Posterior vena cava (tissue), 2 donors: ENCODE measurements at places on chromosomes 16 and 17.

- no peak for DNase-seq
Measured at GRCh38 chr16:86363057-86363490, 147.3 kb upstream of the FOXF1 start.

GRCh38 chr17:603406-604114 is 111.1 kb downstream of the VPS53 start:
- DNase-seq: no peak

GRCh38 chr17:68197091-68197996 is 50.5 kb upstream of the AMZ2 start:
- no peak for DNase-seq

GRCh38 chr17:15290605-15291004 is 25.5 kb upstream of the PMP22 start:
- no peak for DNase-seq

GRCh38 chr17:34610506-34610905 is 31.1 kb downstream of the TMEM132E start:
- DNase-seq: no peak

DNA sequence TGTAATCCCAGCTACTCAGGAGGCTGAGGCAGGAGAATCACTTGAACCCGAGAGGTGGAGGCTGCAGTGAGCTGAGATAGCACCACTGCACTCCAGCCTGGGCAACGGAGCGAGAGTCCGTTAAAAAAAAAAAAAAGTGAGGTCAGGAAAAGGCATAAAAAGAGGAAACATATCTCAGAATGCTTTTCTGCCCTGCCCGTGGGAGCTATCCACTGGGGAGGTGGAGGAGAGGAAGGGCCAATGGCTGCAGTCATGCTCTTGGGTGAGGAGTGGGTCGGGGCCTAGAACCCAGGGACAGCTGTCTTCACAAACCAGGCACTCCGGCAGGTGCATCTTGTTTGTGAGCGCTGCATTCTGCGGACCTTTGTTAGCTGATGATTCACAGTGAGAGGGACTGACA is 60.0 kb upstream of the CDC42EP4 start:
- no peak for DNase-seq

- DNase-seq: peak; percentile 24
Measured at GRCh38 chr17:30961209-30962188, 9.3 kb upstream of the RNF135 start.

GRCh38 chr17:39380144-39380543 is 21.3 kb downstream of the FBXL20 start:
- no peak for DNase-seq

GRCh38 chr16:59295993-59296736 is 562.0 kb upstream of the GOT2 start:
- no peak for DNase-seq

DNA sequence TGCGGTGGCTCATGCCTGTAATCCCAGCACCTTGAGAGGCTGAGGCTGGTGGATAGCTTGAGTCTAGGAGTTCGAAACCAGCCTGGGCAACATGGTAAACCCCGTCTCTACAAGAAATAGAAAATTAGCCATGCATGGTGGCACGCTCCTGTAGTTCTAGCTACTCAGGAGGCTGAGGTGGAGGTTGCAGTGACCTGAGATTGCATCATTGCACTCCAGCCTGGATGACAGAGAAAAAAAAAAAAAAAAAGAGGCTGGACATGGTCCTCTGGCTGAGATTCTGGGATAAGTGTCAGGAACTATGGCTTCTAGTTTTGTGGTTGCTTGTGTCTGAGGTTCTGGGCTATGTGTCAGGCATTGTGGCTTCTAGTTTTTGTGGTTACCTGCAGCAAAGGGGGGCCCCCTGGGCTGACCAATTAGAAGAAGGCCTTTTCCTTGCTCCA is 7.0 kb downstream of the KSR1 start:
- DNase-seq: no peak

GRCh38 chr16:361872-362701 is 8.3 kb downstream of the MRPL28 start:
- peak; percentile 93 for DNase-seq

DNA sequence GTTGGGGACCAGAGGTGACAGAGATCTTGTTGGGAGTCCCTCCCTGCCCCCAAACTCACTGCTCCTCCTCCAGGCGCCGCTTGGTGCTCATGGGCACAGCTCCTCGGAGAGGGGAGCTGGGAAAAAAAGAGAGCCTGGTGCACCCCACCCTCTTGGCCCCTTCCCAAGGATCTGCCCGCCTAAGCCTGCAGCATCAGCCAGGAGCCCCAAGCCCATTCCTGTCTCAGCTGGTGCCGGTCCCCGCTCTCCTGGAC is 400 bp downstream of the HCFC1R1 start:
- peak; percentile 90 for DNase-seq

DNA sequence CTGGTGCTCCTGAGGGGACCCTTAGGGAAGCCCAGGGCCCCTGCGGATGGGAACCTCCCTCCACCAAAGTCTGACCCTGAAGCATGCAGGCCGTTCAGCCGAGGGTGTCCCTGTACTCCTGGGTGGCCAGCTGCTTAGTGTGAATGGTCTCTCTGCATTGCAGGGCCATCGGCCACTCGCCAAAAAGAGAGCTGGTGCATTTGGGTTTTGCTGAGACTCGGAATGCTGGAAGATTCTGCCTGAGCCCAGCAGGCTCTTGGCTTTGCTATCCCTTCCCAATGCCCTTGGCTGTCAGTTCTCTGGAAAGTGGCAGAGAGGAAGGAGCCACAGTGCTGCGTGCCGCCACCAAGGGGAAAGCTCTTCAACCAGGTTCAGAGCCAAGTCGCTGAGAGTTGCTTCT is 2.8 kb downstream of the MEOX1 start:
- no peak for DNase-seq

DNA sequence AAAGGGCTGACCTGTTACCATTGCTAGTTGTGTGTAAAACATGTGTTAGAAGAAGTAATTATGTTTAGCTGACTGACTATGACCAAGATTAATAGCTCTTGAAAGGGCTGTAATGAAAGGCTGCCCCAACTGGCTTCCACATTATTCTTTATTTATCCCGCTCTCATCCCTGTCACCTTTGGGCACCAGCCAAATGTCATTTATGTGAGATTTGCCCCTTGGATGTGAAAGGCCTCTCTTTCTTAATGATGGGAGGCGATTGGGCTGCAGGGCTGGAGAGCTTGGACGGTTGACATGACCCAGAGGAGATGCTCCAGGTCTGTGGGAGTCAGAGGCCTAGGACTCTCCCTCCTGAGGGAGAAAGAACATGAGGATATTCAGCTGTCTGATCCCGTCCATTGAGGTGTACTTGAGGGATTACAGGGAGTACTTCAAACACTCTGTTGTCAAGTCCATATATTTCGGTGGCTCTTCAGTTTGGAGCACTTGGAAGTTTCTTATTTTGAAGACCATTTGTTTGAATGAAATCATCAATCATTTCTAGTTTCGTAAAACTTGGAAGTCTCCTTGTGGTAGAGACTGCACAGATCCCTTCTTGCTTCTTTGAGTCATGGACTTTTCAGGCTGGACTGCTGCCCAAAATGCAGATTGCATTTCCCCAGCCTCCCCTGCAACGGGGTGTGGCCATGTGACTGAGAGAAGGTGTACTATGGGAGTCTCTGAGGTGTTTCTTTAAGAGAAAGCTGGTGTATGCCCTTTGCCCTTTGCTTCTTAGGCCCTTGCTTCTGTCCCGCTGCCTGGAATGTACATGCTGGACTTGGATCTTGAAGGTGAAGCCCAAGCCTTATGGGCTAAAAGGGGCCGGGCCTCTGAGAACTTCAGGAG is 51.3 kb downstream of the FTO start:
- DNase-seq: no peak

GRCh38 chr17:5380491-5381135 is 38.8 kb downstream of the NUP88 start:
- no peak for DNase-seq

GRCh38 chr17:45925311-45925710 is 31.0 kb downstream of the MAPT start:
- DNase-seq: no peak

DNA sequence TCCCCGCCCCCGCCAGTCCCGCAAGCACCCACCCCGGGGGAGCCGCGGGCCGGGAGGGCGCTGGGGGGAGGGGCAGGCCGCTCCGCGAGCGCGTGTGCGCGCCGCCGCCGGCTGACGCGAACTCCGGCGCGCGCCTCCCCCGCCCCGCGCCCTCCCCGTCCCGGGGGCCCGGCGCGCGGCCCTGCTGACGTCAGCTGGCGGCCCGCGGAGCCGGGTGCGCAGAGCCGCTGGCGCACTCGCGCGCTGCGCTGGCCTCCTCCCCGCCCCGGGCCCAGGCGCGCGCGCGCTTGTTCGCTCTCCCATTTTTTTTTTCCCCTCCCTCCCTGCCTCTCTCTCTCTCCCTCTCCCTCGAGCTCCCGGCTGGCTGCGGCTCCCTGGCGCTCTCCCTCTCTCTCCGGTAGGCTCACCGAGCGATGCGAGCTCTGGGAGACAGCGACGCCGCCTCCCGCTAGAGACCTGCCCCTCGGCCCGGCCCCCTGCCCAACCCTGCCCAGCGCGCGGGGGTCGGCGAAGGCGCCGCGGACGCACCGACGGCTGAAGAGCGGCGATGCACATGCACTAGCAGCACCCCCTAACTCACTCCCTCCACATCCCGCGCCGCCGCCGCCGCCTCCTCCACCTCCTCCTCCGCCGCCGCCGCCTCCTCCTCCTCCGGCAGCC is at the start of gene GNAO1:
TSS of gene GNAO1 (plus strand) at position 334 of the 660 bp plus-strand sequence. CDS start 747 bp downstream, outside the sequence.
- peak; percentile 90 for DNase-seq

DNA sequence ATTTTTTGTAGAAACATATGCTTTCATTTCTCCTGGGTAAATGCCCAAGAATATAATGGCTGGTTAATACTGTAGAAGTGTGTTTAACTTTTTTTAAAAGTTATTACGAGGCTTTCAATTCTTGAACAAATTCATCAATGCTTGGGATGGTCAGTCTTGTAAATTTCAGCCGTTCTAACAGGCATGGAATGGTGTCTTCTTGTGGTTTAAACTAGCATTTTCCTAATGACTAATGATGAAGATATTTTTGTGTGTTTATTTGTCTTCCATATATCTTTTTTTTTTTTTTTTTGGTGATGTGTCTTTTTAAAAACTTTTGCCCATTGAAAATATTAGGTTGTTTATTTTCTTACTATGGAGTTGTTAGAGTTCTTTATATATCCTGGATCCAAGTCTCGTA is 67.1 kb downstream of the MGAT5B start:
- no peak for DNase-seq

DNA sequence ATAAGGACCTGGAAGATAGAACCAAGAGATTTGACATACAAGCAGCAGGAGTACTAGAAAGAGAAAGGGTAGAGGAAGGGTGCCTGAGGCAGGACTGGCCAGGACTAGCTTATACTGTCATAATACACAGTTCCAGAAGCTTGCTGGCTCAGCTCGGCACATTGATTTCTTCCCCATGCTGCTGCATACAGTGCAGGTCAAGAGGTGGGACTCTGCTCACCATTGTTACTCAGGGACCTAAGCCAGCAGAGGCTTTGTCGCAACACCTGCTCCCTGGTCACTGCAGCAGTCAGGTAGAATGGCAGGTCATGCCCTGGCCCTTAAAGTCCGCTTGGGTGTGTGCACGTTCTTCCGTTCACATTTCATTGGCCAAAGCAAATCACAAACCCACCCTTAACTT is 32.8 kb downstream of the LDHD start:
- DNase-seq: no peak

GRCh38 chr16:65023802-65024201 is 98.1 kb downstream of the CDH11 start:
- no peak for DNase-seq
